Esophagus squamous epithelium (tissue), 5 donors: ENCODE measurements at places on chromosomes 3 and 15.

GRCh38 chr3:82002986-82003642 lies 241.7 kb upstream of the GBE1 start:
- DNase-seq: no peak

- DNase-seq: no peak
Observed at GRCh38 chr15:63573533-63573932, 23.7 kb upstream of the FBXL22 start.

- no peak for DNase-seq
Observed at GRCh38 chr3:194082743-194083636, 53.0 kb upstream of the HES1 start.

DNA sequence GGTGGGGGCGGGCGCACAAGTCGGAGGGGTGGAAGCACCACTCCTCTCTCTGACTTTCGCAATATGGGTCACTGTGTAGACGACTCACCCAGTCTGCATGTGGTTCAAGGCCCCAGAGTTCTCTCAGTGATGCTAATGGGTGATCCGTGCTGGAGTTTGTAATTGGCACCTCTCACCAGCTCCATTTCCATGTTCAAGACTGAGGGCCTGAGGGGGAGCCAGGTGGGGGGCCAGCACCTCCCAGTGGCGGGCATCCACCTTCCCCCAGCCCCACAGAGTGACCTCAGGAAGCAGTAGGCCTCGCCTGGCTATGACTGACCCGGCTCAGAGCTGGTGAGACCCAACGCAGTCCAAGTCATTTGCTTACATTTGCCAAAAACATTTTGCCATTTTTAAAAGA lies 230.0 kb upstream of the ST8SIA2 start:
- DNase-seq: no peak

GRCh38 chr3:133928136-133928893 lies 32.6 kb upstream of the RAB6B start:
- no peak for DNase-seq

DNA sequence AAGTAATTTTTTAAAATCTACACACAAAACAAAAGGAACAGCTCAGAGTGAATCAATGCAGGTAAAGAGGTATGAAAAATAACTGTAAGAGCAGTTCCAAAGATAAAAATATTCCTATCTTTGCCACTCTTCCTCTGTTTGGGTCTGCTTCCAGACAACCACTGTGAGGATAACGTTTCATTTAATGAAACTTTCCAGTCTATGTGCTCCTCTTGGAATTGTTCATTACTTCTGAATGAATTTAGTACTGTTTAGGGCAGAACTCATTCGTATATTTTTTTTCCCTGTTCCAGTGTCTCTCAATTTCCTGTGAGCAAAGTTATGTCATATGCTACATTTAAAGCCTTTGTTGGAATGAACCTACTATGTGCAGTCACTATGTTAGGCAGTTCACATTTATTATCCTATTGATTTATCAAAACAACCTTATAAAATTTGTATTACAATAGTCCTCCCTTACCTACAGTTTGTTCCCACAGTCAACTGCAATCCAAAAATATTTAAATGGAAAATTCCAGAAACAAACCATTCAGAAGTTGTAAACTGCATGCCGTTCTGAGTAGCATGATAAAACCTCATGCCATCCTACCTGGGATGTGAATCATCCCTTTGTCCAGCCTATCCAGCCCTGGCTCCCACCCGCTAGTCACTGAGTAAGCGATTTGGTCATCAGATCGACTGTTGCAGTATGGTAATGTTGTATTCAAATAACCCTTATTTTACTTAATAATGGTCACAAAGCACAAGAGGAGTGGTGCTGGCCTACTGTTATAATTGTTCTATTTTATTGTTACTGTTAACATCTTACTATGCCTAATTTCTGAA lies 98.1 kb downstream of the TMCC1 start:
- DNase-seq: no peak

DNA sequence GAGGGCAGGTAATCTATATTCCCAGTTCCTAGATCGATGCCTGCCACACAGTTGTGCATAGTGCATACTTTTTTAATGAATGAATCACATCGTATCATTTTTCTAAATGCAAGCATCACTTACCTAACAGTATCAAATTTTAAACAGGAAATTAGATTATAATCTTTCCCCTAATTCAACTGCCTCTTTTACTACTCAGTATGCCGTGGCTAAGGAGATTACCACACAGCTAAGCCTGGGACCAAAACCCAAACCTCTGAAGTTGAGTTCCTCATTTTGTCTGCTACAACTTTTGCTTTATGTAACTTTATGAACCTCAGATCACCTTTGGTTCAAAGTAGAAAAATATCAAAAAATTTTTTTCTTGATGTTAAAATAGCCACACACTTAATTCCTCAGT lies 53.2 kb upstream of the FNDC3B start:
- no peak for DNase-seq

GRCh38 chr3:185582871-185583270 lies 3.2 kb upstream of the SENP2 start:
- no peak for DNase-seq

GRCh38 chr15:64599226-64599625 lies 138.8 kb downstream of the ZNF609 start:
- no peak for DNase-seq
